ENCODE measurements at places on chromosomes 3 and 15.

- DNase-seq: no peak
These were observed 163.2 kb downstream of the NSUN3 start for GRCh38 chr3:94226078-94226477.

DNA sequence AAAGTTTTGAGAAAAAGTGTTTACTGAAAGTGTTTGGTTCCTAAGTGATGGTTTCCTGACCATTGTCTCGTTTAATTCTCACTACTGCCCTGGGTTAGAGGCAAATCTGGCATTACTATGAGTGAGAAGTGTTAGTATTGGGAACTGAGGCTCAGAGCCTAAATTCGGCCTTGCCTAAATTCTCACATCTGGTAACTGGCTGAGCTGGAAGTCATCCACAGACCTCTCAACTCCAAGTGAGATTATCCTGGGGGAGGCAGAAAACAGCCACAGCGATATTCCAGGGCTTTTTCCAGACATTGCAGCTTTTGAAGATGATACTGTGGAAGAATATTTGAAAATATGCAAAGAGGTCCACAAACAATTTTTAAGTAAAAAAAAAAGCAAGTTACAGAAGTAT is 85.1 kb upstream of the TRA2B start:
- no peak for DNase-seq

GRCh38 chr3:8328967-8329366 is 172.7 kb upstream of the LMCD1 start:
- DNase-seq: no peak

DNA sequence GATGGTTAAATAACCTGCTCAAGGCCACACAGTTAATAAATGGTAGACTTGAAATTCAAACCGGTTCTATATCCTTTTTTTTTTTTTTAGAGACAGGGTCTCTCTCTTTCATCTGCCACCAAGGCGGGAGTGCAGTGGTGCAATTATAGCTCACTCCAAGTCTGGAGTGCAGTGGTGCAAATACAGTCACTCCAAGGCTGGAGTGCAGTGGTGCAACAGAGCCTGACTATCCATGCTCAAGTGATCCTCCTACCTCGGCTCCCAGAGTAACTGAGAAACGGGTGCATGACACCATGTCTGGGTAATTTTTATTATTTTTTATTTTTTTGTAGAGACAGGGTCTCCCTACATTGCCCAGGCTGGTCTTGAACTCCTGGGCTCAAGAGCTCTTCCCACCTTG is 23.4 kb downstream of the DPP8 start:
- DNase-seq: no peak

GRCh38 chr3:11878837-11879236 is 32.2 kb upstream of the TAMM41 start:
- DNase-seq: no peak
